ENCODE measurements at places on chromosomes 12 and 14.

DNA sequence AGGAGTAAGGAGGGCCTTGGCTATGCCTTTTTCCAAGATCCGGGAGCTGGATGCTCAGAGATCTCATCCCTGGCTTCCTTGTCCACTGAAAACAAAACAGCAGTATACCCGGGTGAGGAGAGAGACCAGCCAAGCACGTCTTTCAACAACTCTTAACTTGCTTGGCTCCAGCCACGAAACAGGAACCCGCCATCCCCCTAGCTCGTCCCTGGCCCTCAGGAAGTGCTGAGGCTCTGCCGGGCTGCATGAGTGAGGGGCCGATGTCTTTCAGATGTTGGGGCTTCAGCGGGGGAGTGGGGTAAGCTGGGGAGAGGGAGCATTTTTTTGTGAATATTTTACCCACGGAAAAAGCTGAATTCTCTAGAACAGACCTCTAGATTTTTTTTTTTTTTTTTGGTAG, 231.1 kb downstream of the CACNA1C start:
- no peaks in the 10 kb centered on the region for H3K27me3 ChIP-seq
- no peak for DNase-seq
- H3K4me1 ChIP-seq = peaks cover 39% of the 10 kb centered on the region
- H3K4me3 ChIP-seq = no peak overlapping the region
- peak overlapping the region; percentile 67 for H3K27ac ChIP-seq

GRCh38 chr14:59601056-59601455, 24.4 kb upstream of the CCDC175 start:
- no peaks in the 10 kb centered on the region for H3K27me3 ChIP-seq
- H3K4me1 ChIP-seq = no peaks in the 10 kb centered on the region
- H3K27ac ChIP-seq = no peak overlapping the region
- no peak for DNase-seq

GRCh38 chr12:117485984-117486839, 124.8 kb upstream of the NOS1 start:
- DNase-seq = no peak
- no peak overlapping the region for H3K27ac ChIP-seq
- no peaks in the 10 kb centered on the region for H3K4me1 ChIP-seq
- H3K27me3 ChIP-seq = no peaks in the 10 kb centered on the region

GRCh38 chr12:34336619-34337465, 314.5 kb downstream of the ALG10 start:
- no peaks in the 10 kb centered on the region for H3K27me3 ChIP-seq
- no peaks in the 10 kb centered on the region for H3K4me1 ChIP-seq
- H3K4me3 ChIP-seq = no peak overlapping the region
- no peak for DNase-seq
- H3K27ac ChIP-seq = no peak overlapping the region

DNA sequence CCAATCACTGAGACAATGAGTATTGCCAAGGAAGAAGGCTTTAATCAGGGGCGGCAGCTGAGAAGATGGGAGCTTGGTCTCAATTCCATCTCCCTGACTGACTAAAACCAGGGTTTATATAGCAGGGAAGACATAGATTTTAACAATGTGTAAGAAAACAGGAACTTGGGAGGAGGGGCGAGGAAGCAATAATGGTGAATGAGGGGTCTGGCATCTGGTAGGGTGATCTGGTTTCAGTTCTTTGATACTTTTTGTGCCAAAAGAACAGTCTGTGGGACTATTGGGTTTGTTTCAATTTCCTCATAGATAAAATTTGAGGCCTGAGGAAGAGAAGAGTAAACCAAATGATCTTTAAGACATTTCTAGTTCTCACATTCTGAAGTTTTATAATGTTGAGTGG, 49.2 kb downstream of the FUT8 start:
- no peaks in the 10 kb centered on the region for H3K27me3 ChIP-seq
- H3K27ac ChIP-seq = no peak overlapping the region
- no peaks in the 10 kb centered on the region for H3K4me1 ChIP-seq
- no peaks in the 10 kb centered on the region for H3K36me3 ChIP-seq
- DNase-seq = no peak

- peaks cover 59% of the 10 kb centered on the region for H3K4me1 ChIP-seq
- H3K27me3 ChIP-seq = no peaks in the 10 kb centered on the region
- no peaks in the 10 kb centered on the region for H3K36me3 ChIP-seq
- peak overlapping the region; percentile 97 for H3K27ac ChIP-seq
Observed at GRCh38 chr12:52246720-52247621, 13.9 kb downstream of the KRT7 start.

DNA sequence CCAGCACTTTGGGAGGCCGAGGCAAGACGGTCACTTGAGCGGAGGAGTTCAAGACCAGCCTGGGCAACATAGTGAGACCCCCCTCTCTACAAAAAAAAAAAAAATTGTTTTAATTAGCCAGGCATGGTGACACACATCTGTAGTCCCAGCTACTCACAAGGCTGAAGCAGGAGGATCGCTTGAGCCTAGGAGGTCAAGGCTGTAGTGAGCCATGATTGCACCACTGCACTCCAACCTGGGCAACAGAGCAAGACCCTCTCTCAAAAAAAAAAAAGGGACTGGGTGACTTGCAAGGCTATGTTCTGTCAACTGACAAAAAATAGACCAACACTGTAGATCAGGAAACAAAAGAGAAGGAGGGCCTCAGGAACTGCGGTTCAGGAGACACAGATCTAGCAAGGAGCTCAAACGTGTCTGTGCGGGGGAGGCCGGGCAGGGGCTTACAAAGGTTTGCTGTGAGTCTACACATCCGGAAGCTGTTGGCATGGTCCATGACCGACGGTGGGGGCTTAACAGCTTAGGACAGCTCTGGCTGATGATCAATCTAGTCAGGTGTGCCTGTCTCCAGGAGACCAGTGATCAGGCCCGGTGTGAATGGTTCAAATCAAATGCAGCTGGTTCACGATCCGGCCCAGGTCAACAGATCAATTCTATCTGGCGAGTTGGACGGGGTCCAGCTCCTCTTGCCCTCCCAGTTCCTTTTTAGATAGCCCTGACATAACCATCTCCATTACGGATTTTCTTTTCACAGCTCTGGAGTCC, 31.7 kb upstream of the INF2 start:
- no peaks in the 10 kb centered on the region for H3K36me3 ChIP-seq
- no peak overlapping the region for H3K27ac ChIP-seq
- H3K4me1 ChIP-seq = no peaks in the 10 kb centered on the region
- no peak overlapping the region for H3K4me3 ChIP-seq

DNA sequence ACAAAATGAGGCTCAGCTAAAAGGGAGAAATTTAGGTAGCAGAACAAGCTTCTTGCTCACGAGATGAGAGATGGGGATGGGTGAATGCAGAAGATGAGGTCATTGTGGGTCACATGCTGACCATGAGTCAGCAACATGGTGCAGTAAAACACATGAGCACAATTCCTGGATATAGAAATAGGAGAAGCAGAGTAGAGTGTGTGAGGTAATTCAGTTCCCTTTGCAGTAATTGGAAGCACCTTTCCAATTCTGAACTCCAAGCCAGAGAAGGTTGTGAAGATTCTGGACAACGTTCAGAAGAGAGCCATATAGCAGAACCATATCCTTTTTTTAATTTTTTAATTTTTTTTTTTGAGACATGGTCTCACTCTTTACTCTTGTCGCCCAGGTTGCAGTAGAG, 62.0 kb upstream of the LMNTD1 start:
- no peak for DNase-seq
- H3K27me3 ChIP-seq = no peaks in the 10 kb centered on the region
- H3K27ac ChIP-seq = no peak overlapping the region
- no peak overlapping the region for H3K4me3 ChIP-seq
- H3K4me1 ChIP-seq = no peaks in the 10 kb centered on the region

DNA sequence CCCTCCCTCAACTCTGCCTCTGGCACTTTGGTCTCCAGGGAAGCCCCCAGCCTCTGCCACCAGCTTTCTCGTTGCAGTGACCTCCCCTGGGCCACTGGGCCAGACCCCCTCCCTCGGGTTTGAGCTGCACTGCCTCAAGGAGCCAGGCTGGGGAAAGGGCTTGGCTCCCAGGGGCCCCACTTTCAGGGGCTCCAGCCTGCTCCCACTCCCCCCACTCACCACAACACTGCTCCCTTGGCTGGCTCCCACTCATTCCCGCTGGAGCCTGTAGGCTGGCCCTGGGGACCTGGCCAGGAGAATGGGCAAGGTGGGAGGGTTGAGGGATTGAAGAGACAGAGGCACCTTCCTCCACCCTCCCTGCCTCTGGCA, 19.3 kb upstream of the KIF26A start:
- H3K4me1 ChIP-seq = peaks cover 2% of the 10 kb centered on the region
- no peak overlapping the region for H3K4me3 ChIP-seq
- H3K27ac ChIP-seq = no peak overlapping the region
- peaks cover 48% of the 10 kb centered on the region for H3K27me3 ChIP-seq
- no peak for DNase-seq

GRCh38 chr12:68557011-68557730, 53.5 kb upstream of the RAP1B start:
- H3K4me3 ChIP-seq = no peak overlapping the region
- H3K36me3 ChIP-seq = no peaks in the 10 kb centered on the region
- no peak for DNase-seq
- H3K4me1 ChIP-seq = no peaks in the 10 kb centered on the region
- H3K27ac ChIP-seq = no peak overlapping the region
- no peaks in the 10 kb centered on the region for H3K27me3 ChIP-seq

DNA sequence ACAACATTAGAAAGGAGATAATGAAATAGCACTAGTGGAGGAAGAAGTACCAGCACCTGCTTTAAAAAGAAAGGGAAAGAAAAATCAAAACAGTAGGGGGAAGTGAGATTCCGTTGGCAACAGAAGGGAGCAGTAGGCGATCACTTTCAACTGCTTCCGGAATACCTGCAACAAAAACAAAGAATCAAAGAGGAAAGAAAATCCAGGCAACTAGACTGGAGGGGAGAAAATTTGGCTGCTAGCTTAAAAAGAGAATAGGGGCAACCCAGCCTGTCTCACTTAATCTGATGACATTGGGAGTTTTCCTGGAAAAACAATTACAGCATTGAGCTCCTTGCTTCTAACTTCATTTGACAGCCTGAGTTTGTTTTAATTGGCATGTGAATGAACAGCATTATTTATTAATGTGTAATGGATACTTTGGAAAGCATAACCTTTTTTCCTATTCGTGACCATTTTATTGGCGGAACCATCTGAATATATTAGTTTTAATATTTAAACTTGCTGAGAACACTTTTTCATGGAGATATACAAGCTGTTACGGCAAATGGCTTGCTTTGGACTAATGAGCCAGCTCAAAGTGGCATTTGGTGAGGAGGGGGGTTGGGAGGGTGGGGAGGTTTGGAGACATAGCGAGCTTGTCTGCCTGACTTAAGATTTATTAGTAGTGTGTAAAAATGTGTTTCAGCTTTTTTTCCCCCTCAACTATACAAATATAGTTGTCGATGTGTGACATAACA, 2.5 kb upstream of the DACT1 start:
- H3K27me3 ChIP-seq = no peaks in the 10 kb centered on the region
- no peak overlapping the region for H3K27ac ChIP-seq
- H3K36me3 ChIP-seq = no peaks in the 10 kb centered on the region
- DNase-seq = no peak
- H3K4me1 ChIP-seq = peaks cover 5% of the 10 kb centered on the region
- no peak overlapping the region for H3K4me3 ChIP-seq

GRCh38 chr12:64181430-64182291, 40.4 kb downstream of the KICS2 start:
- H3K36me3 ChIP-seq = no peaks in the 10 kb centered on the region
- H3K4me1 ChIP-seq = no peaks in the 10 kb centered on the region
- H3K4me3 ChIP-seq = no peak overlapping the region
- H3K27me3 ChIP-seq = no peaks in the 10 kb centered on the region
- DNase-seq = no peak

DNA sequence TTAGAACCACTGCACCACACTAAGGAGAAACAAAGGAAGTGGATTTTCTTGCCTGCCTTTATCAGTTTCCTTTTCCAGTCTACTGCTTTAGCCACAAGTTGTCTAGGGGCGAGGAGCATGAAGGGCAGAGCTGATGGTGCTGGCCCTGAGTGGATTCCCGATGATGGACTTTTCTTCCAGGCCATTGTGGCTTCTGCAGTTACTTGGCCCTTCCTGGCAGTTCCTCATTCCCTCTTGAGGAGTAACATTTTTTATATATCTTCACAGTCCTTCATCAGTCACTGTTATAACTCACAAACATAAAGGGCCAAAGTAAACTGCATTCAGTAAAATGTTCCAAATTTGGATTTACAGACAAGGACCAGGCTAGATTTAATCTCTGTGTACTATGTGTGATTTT, 61.2 kb upstream of the SRSF5 start:
- no peak overlapping the region for H3K4me3 ChIP-seq
- DNase-seq = no peak
- H3K4me1 ChIP-seq = peaks cover 2% of the 10 kb centered on the region
- H3K36me3 ChIP-seq = no peaks in the 10 kb centered on the region
- no peak overlapping the region for H3K27ac ChIP-seq
